ELF-1 (cell line): ENCODE measurements at places on chromosomes 2 and 18.
A peak's percentile ranks its signal among the peaks of the same experiment; 100 is the strongest.

DNA sequence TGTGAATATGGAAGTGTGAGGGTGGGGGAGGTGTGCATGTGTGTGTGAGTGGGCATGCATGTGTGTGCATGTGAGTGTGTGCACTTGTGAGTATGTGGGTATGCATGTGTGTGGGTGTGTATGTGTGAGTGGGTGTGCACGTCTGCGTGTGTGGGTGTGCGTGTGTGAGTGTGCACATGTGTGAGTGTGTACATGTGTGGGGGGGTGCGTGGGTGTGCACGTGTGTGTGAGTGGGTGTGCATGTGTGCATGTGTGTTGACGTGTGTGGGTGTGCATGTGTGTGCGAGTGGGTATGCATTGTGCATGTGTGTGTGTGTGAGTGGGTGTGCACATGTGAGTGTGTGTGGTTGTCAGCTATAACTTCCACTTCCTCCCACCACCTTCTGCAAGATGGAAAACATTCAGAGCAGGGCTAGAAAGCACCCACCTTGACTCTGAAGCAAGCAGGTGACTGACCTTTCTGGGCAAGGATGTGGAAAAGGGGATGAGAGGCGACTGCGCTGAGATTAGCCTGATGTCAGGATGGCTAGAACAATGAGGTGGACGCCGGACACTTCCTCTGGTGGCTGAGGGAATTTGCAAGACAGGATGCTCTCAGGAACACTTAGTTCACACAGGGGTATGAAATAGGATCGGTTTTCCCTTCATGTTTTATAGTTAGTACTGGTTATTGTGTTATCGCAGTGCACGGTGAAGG, 103.6 kb downstream of the ACKR3 start:
- DNase-seq, result no peak

- no peak for DNase-seq
Observed at GRCh38 chr2:105239924-105240323, 1.6 kb upstream of the GPR45 start.

GRCh38 chr2:20917719-20918572, 95.0 kb upstream of the LDAH start:
- DNase-seq, result no peak

- DNase-seq, result peak; percentile 66
Observed at GRCh38 chr2:43832457-43832856, 6.2 kb downstream of the ABCG5 start.

- no peak for DNase-seq
Observed at GRCh38 chr2:98900721-98901120, 35.3 kb downstream of the CRACDL start.

GRCh38 chr18:46676182-46676835, 19.3 kb upstream of the LOXHD1 start:
- peak; percentile 69 for DNase-seq
